ENCODE measurements at places on chromosomes 1 and 21.

DNA sequence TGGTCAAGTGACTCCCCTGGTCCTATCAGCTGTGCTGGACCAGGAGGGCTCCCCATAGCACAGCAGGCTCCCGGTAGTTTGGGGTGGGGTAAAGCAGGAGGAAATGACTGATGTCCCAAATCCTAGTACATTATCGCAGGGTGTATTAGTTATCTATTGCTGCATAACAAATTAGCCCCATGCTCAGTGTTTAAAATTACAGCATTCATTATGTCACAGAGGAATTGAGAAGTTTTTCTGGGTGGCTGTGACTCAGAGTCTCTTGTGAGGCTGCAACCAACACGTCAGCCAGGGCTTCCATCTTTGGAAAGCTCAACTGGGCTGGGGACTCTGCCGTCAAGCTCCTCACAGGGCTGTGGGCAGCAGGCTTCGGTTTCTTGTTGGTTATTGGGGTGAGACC, 34.3 kb upstream of the LAPTM5 start:
- no peak for DNase-seq

GRCh38 chr1:185964946-185965345, 230.8 kb downstream of the HMCN1 start:
- DNase-seq, result no peak

GRCh38 chr1:21143752-21144151, 32.9 kb downstream of the EIF4G3 start:
- no peak for DNase-seq

GRCh38 chr1:42736571-42737200, 3.4 kb downstream of the CLDN19 start:
- DNase-seq, result no peak

DNA sequence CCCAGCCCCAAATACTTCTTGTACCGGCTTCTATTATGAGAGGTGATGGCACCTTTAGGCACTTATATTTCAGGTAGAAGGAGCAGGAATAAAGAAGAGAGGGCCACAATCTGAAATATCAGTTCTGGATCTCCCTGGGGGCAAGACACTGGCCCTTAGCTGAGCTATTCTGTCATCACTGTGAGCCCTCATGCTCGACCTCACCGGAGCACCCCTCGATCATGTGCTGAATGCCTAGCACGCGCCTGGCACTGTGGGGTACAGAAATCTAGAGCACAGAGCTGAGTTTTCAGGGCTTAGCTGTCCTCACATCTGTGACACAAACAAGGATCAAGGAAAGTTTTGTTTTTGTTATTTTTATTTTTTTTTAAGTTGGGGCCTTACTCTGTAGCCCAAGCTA, 7.6 kb upstream of the MX1 start:
- DNase-seq, result no peak

DNA sequence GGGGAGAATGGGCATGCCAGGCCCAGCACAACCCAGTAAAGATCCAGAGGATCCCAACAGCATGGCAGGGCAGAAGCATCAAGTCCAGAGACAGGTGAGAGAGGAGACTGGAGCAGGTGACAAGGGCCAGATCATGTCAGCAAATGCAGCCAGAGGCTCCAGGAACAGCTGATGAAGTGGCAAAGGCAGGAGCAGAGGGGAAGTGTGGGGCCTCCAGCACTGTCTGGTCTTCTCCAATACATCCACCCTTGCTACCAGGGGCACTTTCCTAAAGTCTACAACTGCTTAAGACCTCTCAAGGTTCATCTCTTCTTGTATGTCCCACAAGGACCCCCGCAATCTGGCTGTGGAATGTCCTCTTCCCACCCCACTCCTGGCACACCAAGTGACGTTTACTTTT, 17.4 kb downstream of the FAM163A start:
- DNase-seq, result no peak

DNA sequence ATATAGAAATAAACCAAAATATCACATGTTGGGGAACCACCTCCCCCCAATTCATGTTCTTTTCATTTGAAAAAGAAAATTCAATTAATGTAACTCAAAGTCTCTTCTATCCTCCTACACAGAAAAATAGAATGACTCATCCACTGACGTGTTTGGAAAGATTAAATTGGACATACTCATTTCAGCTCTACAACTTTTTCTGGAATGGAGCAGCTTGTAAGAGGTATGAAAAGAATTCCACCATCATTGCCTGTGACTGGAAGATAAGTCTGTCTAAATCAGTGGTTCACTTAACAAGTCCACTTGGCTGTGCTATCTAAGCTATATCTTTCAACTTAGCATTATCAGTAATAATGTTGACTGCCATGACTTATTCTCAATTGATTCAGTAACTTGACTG, 702.3 kb downstream of the BRINP3 start:
- DNase-seq, result no peak

- no peak for DNase-seq
Measured at GRCh38 chr1:112790920-112791722, 76.0 kb upstream of the PPM1J start.

DNA sequence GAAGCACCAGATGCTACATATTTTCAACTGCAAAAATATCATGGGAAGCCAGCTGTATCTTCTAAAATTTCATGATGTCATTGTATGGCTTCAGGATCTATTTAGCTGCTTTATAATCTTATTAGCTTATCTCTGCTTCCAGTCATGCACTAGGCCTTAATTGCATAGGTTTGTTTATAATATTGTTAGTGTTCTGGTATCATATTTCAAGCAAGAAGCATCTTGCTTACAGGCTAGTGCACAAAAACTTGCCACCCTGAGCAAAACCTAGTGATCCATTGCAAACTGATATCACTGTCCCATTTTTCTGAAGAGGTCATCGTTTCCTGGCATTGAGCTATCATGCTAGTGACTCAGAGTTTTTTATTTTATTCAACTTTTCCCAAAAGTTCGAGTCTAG, 15.7 kb upstream of the NRIP1 start:
- no peak for DNase-seq

GRCh38 chr1:161707503-161707902, 474 bp downstream of the FCRLA start:
- DNase-seq, result no peak

DNA sequence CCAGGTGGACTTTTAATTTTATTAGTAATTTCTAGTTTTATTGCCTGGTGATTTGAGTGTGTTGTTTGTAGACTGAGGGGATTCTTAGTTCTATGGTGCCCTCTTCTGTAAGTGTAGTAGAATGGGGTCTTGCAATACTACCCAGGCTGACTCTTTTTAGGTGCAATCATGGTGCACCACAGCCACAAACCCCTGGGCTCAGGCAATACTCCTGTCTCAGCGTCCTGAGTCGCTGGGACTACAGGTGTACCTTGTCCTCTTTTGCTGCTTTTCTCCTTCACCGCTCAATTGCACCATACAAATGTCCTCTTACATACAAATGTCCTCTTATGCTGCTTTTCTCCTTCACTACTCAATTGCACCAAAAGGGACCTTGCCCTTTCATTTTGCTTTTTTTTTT, 43.1 kb downstream of the SCP2 start:
- no peak for DNase-seq

DNA sequence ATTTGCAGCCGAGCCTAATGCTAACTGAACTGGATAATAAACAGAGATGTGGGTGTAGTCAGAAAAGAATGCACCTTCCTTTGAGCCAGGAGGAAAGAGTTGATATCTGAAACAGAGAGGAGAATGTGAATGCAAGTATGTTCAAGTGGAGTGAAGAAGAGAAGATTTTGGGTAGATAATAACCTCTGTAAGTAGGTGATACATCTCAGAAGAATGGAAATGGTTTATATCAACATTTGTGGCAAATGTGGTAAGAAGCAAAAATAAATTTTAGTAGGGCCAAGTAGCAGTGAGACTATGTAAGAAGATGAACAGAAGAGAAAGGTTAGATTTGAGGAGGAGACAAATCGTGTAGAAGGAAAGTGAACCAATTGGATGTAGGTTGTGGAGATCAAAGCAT, 1.7 kb upstream of the DNTTIP2 start:
- no peak for DNase-seq

GRCh38 chr1:181151378-181152326, 63.2 kb downstream of the IER5 start:
- no peak for DNase-seq

DNA sequence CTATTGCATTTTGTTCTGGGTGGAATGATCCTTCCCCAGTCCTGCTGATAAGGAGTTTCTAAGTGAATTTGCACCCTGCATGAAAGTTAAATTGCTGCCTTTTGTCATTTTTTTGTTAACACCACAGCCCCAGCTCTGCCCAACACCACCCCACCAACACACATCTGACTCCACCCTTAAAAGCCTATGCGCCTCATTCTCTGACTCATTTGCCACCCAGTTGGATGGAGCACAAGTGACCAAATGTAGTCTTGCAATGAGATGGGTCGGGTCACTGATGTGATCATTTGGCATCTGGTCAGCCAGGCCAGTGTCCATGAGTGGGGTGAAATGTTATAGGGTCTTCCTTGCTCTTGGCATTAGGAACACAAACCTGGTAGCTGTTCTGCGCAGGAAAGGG, 256.8 kb downstream of the KAZN start:
- DNase-seq, result no peak

DNA sequence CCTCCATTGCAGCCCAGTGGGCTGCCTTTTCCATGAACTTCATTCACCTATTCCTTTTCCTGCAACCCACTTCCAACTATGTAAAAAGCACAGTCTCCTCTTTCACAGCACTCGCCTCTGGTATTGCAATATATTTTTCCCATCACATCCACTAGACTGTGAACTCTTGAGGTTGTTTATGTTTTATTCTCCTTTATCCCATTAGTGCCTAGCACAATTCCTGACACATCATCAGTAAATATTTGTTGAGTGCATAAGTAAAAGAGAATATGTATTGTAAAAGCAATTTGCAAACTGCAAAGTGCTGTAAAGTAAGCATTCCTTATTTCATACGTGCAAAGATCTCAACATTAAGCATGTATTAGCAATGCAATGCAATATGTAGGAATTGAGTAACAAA, 27.9 kb upstream of the NRIP1 start:
- DNase-seq, result no peak

GRCh38 chr1:38210021-38210894, 163.7 kb upstream of the POU3F1 start:
- DNase-seq, result no peak

GRCh38 chr1:172375211-172375631, 45.3 kb upstream of the C1orf105 start:
- no peak for DNase-seq

DNA sequence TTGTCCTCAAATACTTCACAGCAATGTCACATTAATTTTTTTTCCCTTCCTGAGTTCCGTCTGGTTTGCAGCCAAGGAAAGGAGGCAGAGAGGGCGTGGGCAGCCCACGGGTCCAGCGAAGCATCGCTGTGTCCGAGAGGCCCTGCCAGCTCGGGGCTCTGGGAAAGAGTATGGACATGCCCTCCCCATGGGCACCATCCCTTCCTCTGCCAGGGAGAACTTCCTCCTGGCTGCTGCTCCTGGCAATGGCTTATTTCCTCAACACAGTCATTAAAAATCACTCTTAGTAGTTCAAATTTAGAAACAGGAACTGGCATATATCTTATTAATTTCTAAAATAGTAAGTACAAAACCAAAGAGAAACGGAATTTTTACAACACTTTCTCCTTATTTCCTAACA, 115.4 kb downstream of the RIPK4 start:
- DNase-seq, result no peak
